ENCODE measurements at places on chromosomes 6 and 20. TPM values are rescaled to one million over a fixed set of nuclear protein-coding genes. Genes with fewer than 3 reads are reported as not detected.

The BAK1 gene
- total RNA-seq = 6.5 TPM

The LY6G5C gene
- total RNA-seq = 4.9 TPM

The HLA-DMB gene
- total RNA-seq = 12.9 TPM

- DNase-seq = no peak
Measured at GRCh38 chr6:1502041-1502440, 107.7 kb upstream of the FOXC1 start.

DNA sequence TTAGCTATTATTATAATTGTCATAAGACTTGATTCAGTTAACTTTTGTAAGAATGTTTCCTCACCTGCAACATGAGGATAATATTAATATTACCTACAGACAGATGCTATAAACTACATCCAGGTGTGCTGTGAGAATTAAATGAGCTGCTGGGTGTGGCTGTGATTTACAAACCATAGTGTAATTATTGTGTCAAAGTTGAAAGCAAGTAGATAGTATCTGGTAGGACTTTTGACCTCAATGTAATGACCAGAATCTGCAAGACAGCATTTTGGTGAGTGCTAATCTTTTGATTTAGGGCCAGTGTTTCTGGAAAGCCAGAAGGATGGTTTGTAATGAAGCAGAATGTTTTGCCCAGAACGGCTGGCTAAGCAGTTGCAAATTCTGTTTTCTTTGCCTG, 162.5 kb downstream of the TRMT11 start:
- DNase-seq = no peak
